ENCODE measurements at places on chromosomes 16 and 17. TPM values are rescaled to one million over a fixed set of nuclear protein-coding genes. Genes with fewer than 3 reads are reported as not detected.

GRCh38 chr16:12900156-12900555, 1.2 kb upstream of the SHISA9 start:
- DNase-seq = no peak

DNA sequence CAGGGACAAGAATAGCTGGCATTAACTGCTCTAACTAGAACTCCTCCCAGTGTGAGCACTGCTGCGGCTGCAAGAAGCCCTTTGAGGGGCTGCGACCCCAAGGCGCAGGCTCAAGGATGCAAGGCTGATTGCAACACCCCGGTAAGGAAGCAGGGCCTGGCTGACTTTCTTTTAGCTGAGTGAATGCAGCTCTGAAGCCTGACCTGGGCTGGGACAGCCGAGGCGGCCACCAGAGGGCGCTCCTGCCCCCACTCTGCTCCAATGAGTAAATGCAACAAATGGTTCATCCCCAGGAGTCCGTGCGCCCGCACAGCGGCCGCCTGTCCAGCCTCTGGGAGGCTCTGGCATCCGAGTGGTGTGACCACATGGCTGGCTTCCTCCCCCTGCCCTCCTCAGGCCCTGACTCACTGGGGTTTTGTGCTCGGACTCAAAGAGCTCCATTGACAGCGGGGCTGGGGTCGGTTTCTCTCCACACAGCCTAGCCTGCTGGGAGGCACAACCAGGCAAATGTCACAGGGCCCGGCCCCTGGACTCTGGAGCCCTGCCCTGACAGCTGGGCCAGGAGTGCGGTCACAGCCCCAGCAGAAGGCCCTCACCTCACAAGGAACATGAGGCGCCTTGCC, at the start of gene SMIM5:
Gene SMIM5, plus strand, starts transcription at position 572 of the 623 bp plus-strand sequence. CDS start 6,768 bp downstream, outside the sequence.
- DNase-seq = peak; percentile 80

DNA sequence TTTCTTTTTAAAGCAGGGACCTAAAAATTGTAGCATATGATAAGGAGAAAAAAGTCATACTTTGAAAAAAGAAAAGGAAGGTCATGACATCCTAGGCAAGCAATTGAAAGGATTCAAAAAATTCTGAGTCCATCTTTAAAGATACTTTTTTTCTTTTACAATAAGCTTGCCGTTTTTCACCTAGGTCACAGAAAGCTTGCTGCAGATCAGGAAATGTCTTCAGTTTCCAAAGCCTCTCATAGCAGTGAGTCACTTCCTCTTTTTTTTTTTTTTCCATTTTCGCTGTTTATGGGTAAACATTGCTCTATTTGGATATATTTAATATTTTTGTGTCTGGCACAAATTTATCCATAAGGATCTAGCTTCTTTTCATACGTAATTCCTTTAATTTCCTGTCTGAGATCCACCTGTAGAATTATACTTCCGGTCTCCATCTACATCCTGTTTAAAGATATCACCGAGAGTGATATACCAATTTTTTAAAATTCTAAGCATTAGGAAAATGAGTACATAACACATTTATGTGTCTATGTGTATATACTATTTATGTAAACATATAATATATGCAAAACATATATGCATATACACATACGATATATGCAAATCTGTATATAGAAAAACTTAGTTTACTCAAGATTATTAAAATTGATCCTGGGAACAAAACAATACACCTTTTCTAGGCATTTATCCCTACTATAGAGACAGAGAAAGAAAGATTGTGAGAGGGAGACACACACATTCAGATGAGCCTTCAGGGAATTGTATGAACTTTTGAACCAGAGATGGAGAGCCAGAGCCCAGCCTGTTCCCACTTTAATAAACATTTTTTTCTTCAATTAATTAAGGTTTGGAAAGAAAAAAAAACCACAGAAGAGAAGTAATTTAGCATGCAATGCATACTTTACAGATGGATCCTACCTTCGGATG, 134.4 kb downstream of the SKAP1 start:
- DNase-seq = no peak

FAM171A2 gene
- total RNA-seq = 5.0 TPM

DNA sequence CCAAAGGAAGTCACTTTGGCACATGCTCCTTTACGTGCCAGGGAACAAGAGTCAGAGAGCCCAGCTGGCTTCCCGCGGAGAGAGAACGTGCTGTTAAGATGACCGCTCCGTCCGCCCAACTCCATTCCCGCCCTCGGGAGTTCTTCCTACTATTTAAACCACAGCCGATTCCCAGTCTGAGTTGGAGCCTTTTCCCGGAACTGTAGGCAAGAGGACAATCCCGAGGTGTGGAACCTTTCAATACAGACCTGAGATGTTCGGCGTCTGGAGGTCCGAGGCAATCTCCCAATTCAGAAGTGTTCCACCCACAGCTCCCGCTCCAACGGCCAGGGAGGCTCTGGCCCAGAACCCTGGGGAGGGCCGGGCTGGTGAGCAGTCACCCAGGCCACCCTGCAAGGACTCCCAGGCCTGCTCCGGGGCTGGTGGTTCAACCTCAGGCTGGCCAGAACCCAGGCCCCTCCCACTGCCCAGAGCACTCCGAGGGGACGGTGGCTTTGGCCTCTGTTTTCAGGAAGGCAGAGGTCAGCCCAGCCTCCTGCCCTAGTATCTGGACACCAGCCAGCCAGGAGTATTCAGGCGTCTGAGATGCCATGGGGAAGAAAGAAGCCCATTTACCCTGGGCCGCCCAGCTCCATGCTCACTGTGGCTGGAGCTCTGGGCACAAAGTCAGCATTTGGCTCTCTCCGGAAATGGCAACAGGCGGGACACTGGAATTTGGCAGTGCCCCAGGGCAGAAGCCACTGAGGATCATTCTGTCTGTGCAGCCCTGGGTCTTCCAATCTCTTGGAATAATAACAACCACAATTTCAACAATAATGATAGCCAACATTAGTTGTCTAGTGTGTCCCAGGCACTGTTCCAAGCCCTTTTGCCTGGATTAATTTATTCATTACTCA, 21.4 kb downstream of the EMP2 start:
- peak; percentile 85 for DNase-seq

DNA sequence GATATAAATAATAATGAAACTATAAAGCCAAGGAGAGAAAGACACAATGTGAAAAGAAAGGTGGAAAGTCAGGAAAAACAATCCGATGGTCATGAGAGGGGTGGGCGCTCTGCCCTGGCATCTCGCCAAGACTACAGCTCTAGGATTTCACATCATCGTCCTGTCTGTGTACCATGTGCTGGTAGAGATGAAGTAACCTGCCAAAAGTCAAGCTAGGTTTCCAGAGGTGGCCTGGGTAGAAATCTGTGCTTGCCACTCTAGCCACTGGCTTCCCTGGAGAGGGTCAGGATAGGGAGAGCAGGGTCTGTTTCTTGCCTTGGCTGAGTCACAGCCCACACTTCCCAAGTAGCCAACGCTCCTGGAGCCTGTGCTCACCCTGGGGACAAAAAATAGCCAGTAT, 31.0 kb upstream of the TRAP1 start:
- DNase-seq = no peak

- peak; percentile 47 for DNase-seq
Observed at GRCh38 chr16:64830653-64831052, 291.2 kb downstream of the CDH11 start.

DNA sequence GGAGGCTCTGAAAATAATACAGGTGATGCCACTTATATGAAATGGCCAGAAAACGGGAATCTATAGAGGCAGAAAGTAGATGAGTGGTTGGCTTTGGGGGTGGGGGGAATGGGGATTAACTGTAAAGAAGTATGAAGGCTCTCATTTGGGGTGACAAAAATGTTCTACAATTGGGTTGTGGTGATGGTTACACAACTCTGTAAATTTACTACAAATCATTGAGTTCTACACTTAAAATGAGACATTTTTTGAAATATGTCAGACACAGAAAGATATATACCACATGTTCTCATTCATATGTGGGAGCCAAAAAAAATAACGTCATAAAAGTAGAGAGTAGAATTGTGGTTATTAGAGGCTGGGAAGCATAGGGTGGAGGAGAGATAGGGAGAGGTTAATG, 25.7 kb downstream of the ARHGAP17 start:
- DNase-seq = no peak

DNA sequence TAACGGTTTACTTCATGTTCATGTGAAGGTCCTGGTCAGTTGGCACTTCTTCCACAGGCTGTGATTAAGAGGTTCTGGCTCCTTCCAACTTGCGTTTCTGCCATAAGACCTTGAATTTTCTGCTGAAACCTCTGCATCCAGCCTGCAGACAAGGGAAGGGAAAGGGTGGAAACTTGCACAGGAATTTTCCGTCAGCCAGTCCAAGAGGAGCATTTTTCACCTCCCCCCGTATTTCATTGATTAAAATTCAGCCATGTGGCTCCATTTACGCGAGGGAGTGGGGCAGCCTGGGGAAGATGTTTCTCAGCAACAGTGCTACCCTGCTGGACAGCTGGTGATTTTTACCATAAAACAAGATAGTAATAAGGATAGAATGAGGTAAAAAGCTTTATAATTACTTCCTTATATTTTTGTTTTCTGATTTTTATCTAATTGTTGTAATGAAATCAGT, 101.5 kb upstream of the SMIM36 start:
- no peak for DNase-seq

RNF43 gene
- 5.6 TPM for total RNA-seq
